Activated CD4-positive, alpha-beta T cell treated with anti-CD3 and anti-CD28 coated beads, Interleukin-2, amount 50 U/mL, for 1 hour (primary cell): ENCODE measurements at places on chromosomes 16 and 17.

- DNase-seq: no peak
Observed at GRCh38 chr16:88530051-88530857, 39.9 kb upstream of the ZC3H18 start.

- DNase-seq: no peak
Observed at GRCh38 chr16:85350146-85350728, 238.0 kb upstream of the CIBAR2 start.

DNA sequence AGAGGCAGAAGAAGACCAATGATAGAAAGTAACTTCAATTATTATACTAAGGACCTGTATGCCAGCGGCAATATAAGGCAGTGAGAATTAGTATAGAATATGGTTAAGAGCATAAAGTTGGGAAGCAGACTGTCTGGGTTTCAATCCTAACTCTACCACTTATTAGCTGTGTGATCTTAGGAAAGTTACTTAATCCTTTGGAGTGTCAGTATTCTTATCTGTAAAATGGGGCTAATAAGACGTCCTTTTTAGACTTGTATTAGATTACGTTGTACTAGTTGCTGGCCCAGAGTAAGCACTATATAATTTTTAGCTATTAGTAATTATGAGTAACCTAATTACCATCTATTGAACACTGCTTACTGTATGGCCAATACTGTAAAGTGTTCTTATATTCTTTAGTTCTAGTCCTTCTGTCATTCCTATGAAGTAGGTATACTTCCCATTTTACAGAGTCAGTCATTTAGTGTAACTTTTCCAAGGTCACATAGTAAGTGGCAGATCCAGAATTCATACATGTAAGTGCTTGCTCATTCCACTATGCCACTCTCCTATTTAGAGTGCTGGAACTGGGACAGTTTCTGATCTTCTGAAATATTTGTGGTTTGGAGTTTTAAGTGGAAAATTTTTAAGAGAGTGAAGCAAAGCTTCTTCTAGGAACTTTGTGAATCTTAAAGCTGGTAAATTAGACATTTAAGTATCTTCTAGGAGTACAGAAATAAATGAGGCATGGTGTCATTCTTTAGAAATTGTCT lies 22.5 kb downstream of the HEATR9 start:
- no peak for DNase-seq

DNA sequence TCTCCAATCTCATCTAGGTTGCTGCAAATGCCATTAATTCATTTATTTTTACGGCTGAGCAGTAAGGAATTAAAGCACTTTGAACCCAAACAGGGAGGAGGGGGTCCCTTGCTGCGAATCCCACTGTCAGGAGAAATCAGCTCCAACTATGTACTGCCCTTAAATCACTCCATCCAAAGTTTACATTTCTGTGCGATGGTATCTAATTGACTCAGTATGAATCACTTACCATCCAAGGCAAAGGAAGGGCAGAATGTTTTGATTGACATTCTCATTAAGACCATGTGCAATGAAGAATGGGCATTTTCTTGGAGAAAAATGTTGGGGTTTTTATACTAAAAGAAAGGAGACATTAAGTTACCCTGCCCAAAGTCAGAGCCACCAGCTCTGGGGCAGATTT lies 47.7 kb upstream of the XYLT1 start:
- no peak for DNase-seq

GRCh38 chr17:6072157-6072556 lies 2.0 kb downstream of the WSCD1 start:
- DNase-seq: no peak

- DNase-seq: no peak
Observed at GRCh38 chr17:44007346-44008204, 3.2 kb downstream of the NAGS start.

GRCh38 chr16:1430759-1431496 lies at the start of gene PERCC1:
TSS of gene PERCC1 (plus strand) at chr16:1431078. CDS start at chr16:1432594, 1,516 bp downstream.
- no peak for DNase-seq

DNA sequence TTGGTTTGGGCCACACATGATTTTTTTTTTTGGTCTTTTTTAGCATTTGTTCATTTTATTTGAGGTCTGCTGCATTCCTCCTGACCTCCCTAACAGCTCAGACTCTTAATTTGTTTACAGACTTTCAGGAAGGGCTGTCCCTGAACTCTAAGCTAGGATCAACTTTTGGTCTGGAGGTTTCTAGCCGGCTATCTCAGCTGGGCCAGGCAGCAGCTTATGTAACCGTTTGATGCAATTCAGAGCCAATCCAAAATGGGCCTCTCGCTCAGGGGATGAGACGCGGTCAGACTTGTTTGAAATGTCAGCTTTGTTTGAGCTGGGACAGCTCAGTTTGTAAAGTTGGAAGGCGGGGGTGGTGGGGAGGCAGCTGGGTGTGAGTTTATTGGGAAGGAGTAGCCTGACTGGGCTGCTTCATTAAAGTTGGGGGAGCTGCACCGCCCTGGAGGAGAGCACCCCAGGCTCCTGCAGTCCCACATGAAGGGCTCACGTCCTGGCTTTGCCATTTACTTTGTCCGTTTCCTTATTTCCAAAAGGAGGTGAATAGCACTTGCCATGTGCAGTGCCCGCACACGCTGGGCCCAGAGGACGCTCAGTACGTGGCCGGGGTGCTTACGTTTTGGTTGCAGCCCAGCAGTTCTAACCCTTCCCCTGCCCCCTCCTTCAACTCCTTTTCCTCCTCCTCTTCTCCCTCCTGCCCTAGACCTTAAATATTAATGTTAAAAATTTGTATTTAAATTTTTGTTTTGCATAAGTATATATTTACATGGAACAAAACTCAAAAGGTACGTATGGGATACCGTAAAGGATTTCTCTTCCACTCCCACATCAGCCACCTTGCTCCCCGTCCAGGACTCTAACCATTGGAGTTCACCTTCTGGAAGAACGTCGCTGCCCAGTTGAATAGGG lies 121.2 kb downstream of the SNX29 start:
- no peak for DNase-seq

DNA sequence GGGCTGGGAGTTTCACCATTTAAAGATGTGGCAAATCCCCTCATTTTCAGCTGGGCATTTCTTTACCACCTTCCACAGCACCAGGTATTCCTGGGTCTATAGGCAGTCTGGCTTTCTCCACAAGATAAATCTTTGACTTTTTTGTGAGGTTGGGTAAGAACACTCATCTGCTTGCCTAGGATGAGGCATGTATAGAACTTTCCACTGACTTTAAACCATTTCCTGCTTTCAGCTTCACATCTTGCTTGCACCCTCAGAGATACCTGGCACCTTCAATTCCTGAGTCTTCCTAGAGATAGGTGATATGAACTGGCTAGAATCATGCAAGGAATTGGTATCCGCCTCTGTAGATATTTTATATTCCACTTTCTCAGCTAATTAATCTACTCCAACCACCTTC lies 27.9 kb downstream of the SMURF2 start:
- DNase-seq: no peak

GRCh38 chr17:28982131-28982793 lies 23.6 kb downstream of the SEZ6 start:
- DNase-seq: peak; percentile 30

- DNase-seq: no peak
Observed at GRCh38 chr17:17929655-17930380, 42.4 kb downstream of the TOM1L2 start.

DNA sequence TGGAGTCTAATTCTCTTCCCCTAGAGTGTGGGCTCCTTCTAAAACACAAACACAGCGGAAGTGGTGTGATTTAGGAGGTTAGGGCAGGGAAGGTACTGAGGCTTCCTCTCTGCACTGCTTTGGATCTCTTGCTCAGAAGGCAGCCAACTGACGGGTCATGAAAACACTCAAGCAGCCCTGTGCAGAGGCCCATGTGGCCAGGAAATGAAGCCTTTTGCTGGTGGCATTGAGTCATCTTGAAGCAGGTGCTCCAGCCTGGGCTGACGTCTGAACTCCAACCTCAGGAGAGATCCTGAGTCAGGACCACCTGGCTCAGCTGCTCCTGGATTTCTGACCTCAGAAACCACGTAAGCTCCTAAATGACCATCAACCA lies 72.9 kb downstream of the MRM1 start:
- peak; percentile 16 for DNase-seq

DNA sequence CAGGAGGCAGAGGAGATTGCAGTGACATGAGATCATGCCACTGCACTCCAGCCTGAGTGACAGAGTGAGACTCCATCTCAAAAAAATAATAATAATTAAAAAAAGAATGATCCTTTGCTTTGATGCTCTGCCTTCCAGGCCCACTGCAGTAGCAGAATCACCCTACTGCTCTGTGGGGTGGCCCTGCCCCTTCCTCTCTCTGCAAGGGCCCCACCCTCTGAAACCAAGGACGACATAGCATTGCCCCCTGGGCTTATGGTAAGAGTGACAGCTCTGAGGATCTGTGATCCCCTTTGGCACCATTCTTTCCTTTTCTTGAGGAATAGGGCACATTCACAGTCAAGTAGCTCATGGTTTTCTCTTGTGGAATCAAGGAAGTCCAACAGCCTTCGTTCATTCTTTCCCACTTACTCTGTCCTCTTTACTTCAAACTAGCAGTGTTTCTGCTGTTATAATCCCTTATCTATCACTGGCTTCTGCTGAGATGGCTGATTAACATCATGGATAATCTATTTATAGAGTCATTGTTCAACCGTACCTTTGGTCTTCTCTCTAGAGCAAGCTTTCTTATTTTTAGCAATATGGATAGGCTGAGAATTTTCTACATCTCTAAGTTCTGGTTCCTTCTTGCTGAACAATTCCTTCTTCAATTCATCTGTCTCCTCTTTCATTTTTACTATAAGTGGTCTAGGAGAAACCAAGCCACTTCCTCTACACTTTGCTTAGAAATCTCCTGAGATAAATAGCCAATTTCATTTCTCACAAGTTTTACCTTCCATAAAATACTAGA lies 14.1 kb downstream of the RAD51C start:
- DNase-seq: no peak

- no peak for DNase-seq
Observed at GRCh38 chr17:48818361-48818841, 1.4 kb upstream of the TTLL6 start.

DNA sequence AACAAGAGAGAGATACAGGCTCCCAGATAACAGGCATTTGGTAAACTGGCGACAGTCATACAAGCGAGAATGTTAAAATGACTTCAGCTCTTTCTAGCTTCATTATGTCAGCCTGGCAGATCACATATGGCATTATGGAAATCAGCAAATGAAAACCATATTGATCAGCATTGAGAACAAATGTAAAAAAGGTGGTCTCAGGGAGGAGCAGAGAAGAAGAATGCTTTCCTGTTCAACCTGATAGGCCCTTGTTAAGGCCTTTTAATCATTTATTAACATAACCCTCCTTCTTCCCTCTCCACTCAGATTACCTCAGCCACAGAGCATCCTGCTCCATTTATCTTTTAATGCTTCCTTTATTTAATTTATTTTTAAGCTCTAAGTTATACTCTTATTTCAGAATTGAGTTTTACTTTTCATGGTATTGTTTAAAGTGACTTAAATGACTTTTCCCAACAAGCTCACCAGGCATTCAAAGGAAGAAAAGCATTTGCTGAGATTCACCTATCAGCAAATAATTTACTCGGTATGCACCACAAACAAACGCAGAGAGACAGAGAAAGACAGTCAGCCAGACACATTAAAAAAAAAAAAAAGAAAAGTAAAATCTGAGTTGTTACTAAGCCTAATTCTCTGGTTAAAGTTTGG lies 243.9 kb upstream of the TBX2 start:
- no peak for DNase-seq

DNA sequence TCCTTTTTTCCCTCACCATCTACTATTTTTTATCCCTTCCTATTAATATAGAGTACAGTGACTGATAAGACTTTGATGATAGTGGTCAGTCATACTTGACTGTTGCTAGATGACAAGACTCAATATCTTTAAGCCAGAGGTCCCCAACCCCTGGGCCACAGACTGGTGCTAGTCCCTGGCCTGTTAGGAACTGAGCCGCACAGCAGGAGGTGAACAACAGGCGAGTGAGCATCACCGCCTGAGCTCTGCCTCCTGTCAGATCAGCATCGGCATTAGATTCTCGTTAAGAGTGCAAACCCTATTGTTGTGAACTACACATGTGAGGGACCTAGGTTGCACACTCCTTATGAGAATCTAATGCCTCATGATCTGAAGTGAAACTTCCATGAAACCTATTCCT lies 341.3 kb downstream of the BCAS3 start:
- no peak for DNase-seq
